AML-193 (cell line): ENCODE measurements at places on chromosomes 1 and 21.
A peak's percentile ranks its signal among the peaks of the same experiment; 100 is the strongest.

DNA sequence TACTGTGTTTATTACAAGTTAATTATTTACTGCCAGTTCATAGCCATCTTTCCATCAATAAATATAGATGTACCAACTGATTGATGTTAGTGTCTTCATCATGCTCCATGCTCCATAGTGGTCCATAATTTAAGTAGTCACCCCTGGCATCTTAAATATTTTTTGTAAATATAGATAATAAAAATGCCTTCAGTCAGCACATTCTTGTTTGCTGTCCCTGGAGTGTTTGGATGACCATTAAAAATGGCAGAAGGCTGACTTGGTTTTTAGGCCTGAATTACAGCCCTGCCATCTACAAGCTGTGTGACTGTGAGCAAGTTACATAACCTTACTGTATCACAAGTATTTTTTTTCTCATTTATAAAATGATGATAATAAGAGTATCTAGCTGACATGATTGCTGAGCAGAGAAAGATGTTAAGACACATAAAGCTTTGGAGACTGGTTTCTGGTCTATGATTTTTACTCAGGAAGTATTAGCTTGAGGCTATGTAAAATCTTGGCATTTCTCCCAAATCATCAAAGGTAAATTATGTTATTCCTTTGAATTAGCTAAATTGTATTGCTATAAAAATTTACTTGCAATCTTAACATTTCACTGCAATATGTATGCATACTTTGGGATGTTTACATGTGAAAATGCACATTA lies 427.2 kb downstream of the USP25 start:
- DNase-seq, result no peak

- no peak for DNase-seq
These were observed 175.0 kb downstream of the KAZN start for GRCh38 chr1:14773396-14774025.

- DNase-seq, result no peak
These were observed 5.2 kb downstream of the OLIG1 start for GRCh38 chr21:33075128-33075527.

DNA sequence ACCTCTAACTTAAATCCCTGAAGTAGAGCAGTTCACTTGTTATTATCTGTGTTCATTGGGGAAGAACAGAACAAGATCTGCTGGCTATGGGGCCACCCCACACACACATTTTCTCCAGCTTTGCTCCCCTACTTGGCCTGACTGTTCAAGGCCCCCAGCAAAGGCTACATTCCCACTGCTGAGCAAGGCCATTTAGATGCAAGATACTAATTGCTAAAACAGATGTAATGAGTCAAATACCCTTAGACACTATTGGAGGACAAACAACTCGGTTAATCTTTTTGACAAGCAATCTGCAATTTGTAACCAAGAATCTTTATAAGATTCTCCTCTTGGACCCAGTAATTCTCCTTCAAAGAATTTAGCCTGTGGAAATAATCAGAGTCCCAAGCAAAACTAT lies 67.7 kb downstream of the NAV1 start:
- DNase-seq, result no peak

DNA sequence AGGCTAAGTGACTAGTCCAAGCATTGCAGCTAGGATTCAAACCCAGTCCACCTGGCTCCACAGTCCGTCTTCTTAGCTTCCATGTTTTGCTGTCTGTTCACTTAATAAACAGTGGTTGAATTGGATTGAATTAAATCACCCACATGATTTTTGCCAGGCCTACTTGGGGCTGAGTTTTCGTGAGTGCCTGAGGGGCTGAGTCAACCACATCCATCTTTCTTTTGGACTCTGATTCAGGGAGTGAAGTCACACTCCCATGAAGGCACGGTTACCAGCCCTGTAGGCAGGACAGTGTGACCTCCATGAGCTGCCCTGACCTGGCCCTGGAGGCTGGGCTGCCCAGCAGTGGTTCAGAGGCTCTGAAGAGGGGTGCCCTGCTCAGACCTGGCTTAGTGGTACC lies 123.7 kb downstream of the ACTL8 start:
- DNase-seq, result no peak

DNA sequence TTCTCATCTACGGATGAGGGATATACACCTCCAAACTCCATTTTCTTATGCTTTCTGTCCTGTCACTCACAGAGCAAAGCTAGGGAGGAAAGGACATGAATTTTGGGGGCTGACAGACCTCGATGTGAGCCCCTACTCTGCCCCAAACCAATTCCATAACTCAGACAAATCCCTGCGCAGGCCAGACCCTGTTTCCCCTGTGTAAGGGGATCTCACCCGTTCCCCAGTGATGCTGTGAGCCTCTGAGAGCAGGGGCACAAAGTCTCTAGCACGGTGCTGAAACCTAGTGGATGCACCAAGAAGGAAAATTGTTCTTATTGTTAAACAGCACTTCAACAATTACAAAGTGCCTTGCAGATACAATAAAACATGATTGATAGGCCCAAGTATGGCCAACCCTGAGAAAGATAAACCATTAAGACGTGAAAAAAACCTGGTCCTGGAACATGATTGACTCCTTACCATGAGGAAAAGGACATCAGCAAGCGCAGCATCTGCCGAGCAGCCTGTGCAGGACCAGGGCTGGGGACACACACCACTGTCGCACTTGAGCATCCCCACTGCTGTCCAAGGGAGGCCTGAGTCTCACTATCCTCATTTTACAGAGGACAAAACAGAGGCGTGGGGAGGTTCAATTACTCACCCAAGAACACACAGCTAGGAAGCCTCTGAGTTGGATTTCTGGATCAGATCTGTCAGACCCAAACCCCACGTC lies 137.8 kb downstream of the GLIS1 start:
- no peak for DNase-seq

DNA sequence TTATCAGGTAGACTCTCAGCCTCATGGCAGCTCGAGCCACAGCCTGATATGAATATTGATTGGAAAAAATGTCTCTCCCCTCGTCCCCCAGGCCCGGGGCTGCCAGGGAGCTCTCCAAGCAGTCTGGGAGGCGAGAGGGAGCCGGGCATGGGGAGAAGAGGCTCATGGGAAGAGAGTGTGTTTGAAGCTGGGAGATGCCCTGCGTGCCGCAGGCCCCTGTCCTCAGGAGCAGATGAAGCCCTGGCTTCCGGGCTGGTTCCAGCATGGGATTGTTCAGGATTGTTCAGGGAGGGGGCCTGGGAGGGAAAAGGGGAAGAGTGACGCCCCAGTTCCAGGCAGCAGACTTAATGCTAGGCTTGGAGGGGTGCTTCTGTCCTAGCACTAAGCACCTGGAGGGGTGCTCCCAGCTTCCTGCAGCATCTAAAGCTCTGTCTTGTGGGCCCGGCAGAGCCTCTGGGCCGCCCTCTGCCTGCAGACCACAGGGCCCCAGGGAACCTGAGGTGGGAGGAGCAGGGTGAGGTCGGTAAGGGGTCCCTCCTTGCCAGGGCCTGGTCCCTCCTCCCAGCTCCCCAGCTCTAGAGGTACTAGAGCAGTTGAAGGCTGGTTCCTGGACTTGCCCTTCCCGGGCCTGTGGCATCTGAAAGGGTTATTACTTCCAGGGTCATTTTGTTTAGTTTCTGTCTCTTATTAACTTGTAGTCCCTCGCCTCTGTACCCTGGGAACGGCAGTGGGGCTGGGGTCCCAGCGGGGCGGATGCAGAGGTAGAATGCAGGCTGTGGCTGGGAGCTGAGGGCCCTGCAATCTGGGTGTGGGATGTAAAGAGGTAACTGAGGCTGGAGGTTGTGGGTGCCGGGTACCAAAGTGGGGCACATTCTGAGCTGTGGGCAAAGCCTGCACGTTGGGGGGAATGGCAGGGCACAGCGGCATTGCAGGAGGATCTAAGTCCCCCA lies 334.8 kb upstream of the VAMP3 start:
- no peak for DNase-seq

GRCh38 chr1:27436204-27437159 lies 44.1 kb downstream of the GPR3 start:
- no peak for DNase-seq

DNA sequence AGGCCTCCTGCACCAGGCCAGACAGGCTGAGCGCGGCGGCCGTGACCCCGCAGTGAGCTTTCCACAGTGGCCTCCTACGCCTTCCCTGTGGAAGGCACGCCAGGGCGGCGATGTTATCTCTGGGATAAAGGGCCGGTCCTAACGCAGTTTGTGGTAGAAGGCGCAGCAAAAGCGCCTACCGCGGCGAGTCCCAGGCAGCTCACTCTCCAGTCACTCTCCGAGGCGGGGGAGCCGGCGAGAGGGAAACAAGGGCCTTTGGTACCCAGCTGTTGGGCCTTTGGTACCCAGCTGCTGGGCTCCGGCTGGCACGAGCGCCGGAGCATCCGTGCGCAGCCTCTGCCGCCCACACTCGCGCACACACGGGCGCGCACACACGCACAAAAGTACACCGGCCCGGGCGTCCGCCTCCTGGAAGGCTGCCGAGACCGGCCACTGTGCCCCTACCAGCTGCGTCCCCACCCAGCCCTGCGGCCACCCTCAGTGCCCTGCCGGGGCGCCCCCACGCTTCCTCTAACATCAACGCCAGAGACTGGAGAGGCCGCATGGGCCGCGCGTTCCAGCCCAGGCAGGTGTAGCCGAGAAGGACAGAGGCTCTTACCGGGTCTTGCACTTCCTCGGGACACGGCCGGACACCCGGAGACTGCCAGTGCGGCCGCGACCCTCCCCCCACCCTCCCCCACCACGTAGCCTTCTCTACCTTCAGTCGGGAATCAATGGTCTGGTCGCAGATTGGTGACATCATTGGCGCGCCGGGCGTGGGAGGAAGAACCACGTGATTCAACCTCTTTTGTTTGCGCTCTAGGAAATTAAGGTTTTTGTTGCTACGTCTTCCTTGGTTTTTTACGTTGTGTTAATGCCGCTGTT lies 19.5 kb upstream of the ADAR start:
- peak; percentile 55 for DNase-seq

DNA sequence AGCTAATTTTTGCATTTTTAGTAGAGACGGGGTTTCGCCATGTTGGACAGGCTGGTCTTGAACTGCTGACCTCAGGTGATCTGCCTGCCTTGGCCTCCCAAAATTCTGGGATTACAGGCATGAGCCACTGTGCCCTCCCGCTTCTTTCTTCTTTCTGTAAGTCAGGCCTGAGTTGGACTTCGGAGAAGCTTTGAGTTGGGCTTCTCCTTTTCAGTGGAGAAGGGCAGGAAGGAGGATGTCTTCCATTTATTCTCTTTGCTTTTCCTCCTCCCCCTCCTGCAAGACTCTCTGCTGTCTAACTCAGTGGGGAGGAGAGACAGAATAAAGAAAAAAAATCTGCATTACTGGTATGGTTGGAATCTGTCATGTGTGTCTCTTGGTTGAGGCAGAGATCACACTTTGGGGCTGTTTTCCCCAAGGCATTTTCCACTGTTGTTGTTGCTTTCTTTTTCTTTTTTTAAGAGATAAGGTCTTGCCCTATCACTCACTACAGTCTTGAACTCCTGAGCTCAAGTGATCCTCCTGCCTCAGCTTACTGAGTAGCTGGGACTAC lies 13.2 kb upstream of the DEGS1 start:
- no peak for DNase-seq

GRCh38 chr1:216346526-216346925 lies 76.7 kb downstream of the USH2A start:
- DNase-seq, result no peak

GRCh38 chr1:17624611-17625233 lies 85.2 kb downstream of the ARHGEF10L start:
- no peak for DNase-seq

DNA sequence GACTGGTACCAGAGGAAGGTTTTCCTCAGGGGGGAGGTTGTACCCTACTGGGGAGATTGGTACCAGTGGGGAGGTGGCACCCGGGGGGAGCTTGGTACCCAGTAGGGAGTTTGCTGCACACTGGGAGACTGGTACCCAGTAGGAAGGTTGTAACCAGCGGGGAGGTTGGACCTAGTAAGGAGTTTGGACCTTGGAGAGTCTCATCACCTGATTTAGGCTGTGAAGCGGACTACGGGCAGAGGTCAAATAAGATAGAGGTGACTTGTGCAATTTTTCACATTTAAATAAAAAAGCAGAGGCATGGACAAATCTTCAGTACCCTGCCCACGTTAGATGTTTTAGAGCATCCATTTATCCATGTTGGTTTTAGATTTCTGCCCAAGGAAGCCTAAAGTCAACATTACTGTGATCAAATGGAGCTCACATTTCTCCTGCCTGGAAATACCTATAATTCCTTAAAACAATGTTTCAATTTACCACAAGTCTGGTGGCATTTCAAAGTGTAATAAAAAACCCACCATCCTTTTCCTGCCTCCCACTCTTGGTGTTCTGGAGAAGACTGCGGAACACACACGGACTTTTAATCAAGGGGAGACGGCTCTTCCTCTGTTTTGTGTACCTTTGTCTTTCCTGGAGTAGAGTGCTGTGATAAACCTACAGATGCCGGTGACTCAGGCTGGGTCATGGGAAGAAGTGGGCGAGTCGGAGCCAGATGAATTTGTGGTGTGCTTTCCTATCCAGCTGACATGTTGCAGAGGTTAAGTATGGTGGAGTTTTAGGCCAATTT lies 36.2 kb upstream of the MRPS6 start:
- DNase-seq, result no peak

DNA sequence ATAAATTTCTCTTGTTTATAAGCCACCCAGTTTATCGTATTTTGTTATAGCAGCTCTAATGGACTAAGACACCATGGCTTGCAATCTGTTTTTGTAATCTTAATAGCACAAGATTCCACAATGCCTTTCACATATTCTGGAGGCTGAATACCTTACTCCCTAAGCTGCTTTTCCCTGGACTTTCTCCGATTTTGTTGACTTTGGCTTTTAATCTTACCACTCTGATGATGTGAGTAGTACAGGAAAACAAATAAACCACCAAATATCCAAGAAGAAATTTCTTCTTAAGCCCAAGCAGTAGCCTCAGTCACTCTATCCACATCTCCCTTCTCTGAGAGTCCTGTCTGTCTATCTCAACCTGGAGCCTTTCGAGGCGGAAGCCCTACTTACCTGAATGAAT lies 838.6 kb downstream of the LTN1 start:
- no peak for DNase-seq

- no peak for DNase-seq
These were observed 771 bp downstream of the ABCD3 start for GRCh38 chr1:94418664-94419655.

DNA sequence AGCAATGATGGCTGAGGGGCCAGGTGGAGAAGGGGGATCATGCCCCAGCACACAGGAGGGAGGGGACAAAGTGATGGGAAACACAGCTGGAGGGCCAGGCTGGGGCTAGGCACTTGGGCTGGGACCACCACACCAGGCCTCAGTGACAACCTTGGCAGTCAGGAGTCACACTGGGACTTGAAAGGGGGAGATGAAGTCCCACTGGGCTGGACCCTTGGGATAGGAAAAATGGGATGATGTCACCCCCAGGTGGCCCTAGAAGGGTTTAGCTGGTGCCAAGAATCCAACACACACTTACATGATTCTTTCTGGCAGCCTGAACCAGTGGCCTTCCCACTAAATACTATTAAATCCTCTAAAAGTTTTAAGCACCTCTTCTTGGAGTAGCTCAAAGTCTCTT lies 17.1 kb downstream of the ZBTB17 start:
- DNase-seq, result no peak
